ENCODE measurements at places on chromosomes 6 and 20. TPM values are rescaled to one million over a fixed set of nuclear protein-coding genes. Genes with fewer than 3 reads are reported as not detected.

GRCh38 chr20:31675828-31676608, 38.3 kb downstream of the COX4I2 start:
- no peak for ATAC-seq

The PKIG gene
- total RNA-seq: 274 TPM

GRCh38 chr20:53312957-53313356, 280.7 kb downstream of the ZNF217 start:
- ATAC-seq: no peak

The WFDC12 gene
- not detected for total RNA-seq

The BCAS4 gene
- total RNA-seq: 4.5 TPM

- ATAC-seq: no peak
Observed at GRCh38 chr6:31875877-31876276, 2.9 kb downstream of the SLC44A4 start.

DNA sequence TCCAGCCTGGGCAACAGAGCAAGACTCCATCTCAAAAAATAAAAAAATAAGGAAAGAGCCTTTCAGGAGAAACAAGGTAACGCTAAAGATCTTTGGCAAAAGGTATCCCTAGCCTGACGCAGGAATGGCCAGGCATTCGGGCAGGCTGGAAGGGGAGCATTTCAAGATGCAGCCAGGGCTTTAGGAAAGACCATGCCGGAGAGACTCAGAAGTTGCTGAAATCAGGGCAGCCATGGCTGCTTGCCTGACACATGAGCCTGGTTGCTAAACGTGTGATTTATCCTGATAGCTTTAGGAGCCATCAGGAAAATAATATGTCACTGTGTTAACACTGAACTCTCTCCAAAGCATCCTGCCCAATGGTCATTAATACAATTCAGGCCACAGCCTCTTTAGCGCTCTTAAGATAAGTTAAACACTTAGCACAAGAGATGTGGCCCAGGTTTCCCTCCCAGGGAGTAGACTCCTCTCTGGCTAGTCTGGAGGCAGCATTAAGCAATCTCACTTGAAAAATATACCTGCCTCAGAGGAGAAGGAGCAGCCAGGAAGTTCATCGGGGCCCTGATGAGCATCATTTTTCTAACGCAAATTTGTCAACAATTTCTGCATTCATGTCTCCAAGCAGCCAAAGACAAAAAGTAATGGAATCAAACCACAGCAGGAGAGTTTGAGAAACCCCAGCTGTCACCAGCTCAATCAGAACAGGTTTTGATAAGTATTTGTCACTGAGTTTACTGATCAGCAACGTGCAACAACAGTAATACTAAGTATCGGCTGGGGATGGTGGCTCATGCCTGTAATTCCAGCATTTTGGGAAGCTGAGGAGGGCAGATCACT, 200.0 kb downstream of the ZMYND8 start:
- ATAC-seq: peak; percentile 64

- ATAC-seq: no peak
Observed at GRCh38 chr6:124881898-124882578, 80.2 kb upstream of the RNF217 start.

GRCh38 chr20:45822857-45823256, 4.3 kb downstream of the TNNC2 start:
- ATAC-seq: peak; percentile 36

The PNLDC1 gene
- not detected for total RNA-seq

The TGM6 gene
- total RNA-seq: not detected

GRCh38 chr6:235763-236360, 56.4 kb upstream of the DUSP22 start:
- peak; percentile 61 for ATAC-seq

The TBX18 gene
- 15.4 TPM for total RNA-seq

The HUS1B gene
- 2.3 TPM for total RNA-seq

DNA sequence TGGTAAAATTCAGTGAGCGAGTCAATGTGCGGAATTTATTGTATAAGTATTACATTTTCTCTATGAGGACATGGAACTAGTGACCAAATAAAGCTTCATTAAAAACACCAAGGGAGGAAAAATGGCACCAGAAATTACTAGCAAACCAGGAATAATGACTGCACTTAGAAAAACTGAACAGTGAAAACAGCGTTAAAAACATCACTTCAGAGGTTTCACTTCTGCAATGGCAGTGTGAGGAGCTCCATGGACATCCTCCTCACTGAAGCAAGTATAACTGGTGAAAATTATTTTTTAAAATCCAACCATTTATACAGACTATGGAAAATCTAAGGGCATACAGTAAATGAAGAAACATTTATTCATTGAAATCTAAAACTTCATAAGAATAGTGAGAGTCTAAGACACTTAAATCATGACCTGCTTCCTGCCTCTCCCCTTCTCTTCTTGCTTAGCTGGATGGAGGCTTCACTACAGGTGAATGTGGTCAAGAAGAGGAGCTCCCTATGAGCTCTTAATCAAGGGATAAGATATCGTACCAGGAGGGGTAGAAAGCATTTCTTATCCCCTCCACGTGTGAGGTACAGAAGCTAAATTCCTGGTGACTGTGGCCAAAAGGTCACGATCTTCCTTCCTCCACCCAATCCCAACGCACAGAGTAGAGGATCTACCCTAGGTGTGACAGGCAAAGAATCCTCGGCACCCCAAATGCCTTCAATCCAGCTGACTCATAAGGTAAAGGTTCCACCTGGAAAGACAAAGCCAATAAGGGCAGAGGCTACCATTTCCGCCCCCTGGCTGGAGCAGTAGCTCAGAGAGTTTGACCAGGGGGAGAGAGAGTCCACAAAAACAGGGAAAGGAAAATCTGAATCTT, 12.3 kb upstream of the ASF1A start:
- no peak for ATAC-seq

- ATAC-seq: no peak
Observed at GRCh38 chr20:41861772-41862422, 243.7 kb upstream of the CHD6 start.

The BAK1 gene
- total RNA-seq: 7.3 TPM

DNA sequence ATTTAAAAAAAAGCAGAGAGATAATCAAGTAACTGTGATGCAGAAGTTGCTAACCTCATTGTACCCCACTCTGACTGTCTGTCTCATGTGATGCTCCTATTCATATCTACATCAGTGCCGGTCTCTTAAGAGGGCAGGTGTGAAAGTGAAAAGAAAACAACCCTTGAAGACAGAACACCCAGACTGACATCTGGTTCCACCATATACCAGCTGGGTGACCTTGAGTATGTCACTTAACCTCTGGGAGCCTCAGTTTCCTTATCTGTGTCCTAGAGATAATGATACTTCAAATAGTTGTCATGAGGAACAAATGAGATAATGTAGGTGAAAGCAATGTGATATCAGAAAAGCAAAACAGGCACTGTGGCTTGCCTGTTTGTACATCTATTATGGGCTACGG, 426.8 kb upstream of the SOX4 start:
- no peak for ATAC-seq

DNA sequence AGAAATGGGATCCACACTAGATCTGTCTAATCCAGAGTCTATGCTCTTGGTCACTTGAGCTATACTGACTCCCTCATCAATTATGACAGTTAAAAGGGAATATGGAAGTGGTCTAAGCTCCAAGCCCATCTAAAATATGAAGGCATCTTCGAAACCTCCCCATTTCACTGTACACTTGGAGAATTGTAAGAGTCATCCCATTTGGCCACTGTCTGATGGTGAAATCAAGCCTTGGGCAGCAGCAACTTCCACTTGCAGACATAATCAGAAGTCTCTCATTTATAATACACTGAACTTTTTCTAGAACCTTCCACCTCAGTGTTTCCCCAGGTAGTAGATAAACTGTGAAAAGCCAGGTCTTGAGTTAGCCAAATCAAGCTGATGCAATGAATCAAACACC, 26.3 kb upstream of the UBR2 start:
- ATAC-seq: no peak

Data from gastroesophageal sphincter (tissue), 4 donors.